ENCODE measurements at places on chromosomes 13 and 19.
A peak's percentile ranks its signal among the peaks of the same experiment; 100 is the strongest.

GRCh38 chr13:57918913-57919312, 287.4 kb downstream of the PCDH17 start:
- DNase-seq: no peak

GRCh38 chr13:105410602-105411001, 1124.9 kb downstream of the EFNB2 start:
- DNase-seq: peak; percentile 26

GRCh38 chr13:33678906-33679657, 138.9 kb upstream of the RFC3 start:
- DNase-seq: no peak

- no peak for DNase-seq
These were observed 139.4 kb upstream of the TSC22D1 start for GRCh38 chr13:44715287-44716230.

DNA sequence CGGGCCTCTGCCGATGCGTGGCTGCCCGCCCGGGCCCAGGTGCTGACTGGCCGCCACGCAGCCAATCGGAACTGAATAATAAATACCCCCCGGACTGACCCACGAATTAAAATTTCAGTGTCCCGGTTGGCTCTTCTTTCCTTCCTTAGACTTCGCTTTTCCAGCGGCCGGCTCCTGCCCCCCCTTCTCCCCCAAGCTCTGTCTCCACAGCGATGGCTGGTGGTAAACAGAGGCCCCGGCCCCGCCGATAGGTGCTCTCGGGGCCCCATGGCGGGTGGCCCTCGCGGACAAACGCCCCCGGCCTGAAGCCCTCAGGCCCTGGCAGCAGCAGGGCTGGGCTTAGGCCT, 2.6 kb downstream of the ZBTB7A start:
- DNase-seq: no peak

DNA sequence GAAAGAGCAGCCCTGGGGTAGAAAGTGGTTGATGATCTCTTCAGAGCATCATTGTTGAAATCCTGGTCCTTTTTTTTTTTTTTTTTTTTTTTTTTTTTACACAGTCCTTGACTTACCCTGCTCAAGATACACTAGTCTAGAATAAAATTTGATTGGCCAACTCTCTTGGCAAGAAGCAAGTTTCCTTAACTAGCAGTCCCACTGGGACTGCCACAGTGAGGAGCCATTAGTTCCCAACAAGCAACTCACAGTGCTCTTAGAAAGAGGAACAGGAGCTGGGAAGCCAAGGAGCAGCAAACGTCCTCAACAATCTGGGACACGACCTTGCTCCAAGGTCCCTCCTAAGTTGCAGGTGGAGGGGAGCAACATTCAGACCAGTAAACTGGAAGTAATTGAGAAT, 47.9 kb upstream of the INTS6 start:
- no peak for DNase-seq

- DNase-seq: no peak
These were observed 91.4 kb downstream of the MYCBP2 start for GRCh38 chr13:77235456-77236022.

GRCh38 chr13:101399365-101399764, 16.9 kb downstream of the NALCN start:
- DNase-seq: no peak

- DNase-seq: no peak
These were observed 115.3 kb downstream of the RBM26 start for GRCh38 chr13:79290595-79291244.

DNA sequence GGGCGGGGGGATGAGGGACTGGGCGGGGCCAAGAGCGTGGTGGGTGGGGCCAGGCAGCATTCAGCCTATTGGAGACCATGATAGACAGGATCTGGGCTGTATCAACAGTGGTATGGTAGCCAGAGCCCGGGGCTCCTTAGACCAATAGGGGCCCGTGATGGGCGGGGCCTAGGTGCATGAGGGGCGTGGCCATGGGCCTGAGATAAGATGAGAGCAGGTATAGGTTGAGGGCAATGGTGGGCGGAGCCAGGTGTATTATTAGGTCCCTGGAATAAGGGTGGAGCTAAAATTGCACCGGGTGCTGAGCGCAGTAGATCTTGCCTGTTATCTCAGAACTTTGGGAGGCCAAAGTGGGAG, 5.3 kb downstream of the ABCA7 start:
- DNase-seq: no peak

- DNase-seq: peak; percentile 20
These were observed 666 bp downstream of the BIVM start for GRCh38 chr13:102799426-102800144.

DNA sequence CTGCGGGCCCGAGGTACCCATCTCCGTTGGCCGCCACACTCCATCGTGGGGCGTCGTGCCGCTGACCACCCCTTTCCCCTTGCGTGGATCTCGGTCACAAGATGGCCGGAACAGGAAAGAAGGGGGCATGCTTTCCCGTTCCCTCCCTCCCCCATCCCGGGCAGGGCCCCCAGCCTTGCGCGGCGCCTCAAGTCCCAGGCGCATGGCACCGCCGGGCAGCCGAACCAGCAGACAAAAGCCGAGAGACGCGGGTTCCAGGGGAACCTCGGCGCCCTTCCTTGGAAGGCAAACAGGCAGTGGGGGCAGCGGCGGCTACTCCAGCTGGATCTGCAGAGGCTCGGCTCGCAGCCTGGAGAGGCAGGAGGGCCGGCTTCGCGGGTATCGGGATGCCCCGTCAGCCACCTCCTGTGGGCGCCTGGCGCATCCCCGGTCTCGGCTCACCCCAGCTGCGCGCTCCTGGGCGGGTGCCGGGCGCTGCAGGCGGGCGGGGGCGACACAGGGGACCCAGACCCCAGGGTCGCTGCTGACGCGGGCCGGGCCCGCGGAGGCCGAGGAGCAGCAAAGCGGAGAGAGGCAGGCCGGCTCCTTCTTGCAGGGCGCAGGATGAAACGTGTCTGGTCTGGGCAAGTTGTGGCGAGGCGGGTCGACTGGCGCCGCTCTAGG, 439 bp downstream of the DZIP1 start:
- DNase-seq: no peak

- DNase-seq: no peak
These were observed 28.3 kb upstream of the NCCRP1 start for GRCh38 chr19:39168258-39169142.

GRCh38 chr13:94711561-94712286, 621 bp downstream of the SOX21 start:
- no peak for DNase-seq

GRCh38 chr19:47024502-47024901, 4.9 kb downstream of the NPAS1 start:
- DNase-seq: no peak

DNA sequence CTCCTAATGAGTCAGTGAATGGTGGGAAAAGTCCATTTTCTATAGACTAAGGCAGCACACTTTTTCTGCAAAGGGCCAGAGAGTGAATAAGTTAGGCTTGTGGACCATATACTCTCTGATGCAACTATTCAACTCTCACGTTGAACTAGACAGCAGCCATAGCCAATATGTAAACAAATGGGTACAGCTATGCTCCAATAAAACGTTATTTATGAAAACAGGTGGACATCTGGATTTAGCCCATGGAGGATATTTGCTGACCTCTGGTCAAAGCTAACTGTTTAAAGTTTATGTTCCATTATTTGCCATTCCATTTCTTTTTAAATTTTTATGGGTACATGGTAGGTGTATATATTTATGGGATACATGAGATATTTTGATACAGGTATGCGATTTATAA, 4.7 kb upstream of the CCDC169 start:
- DNase-seq: no peak
